ENCODE measurements at places on chromosomes 7 and 10.

- DNase-seq: no peak
Observed at GRCh38 chr7:40842641-40843040, 707.8 kb downstream of the SUGCT start.

- no peak for DNase-seq
Observed at GRCh38 chr10:100579261-100580090, 43.7 kb downstream of the HIF1AN start.

DNA sequence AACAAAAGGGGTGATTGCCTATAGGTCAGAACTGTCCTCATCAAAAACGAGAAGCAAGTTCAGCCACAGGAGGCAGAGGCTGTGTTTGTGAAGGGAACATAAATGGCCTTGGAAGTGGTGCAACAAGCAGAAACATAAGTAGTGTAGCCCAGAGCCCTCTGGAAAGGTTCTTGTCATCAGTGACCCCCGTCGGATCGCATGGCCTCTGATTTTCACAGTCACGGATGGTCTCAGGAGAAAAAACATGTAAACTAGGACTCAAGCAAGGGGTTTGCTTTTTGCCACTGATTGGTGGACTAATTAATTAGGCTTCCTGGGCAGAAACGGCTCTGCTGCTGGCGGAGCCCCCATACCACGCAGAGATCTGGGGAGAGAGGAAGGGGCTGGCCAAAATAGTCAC, 496.5 kb upstream of the MKI67 start:
- no peak for DNase-seq

GRCh38 chr10:10831085-10831484, 186.6 kb upstream of the CELF2 start:
- DNase-seq: no peak

GRCh38 chr7:158588085-158588877, 658 bp upstream of the PTPRN2 start:
- no peak for DNase-seq

GRCh38 chr10:126425489-126426065, 37.3 kb upstream of the ADAM12 start:
- DNase-seq: no peak

DNA sequence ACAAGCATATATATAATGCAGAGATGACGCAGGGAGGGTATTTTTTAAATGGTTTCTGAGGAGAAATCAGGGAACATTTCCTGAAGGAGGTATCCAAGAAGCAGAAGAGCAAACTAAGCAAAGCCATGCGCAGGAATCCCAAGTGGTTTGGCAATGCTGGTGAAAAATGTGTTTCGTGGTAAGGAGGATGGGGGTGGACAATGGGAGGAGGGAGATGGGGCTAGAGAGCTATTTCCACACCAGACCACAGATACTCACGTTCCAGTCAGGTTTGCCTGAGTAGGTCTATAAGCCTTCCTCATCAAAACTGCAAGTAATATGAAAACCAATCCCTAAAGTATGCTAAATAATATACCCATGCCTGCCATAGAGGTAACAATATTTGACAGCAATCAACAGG, 223.7 kb upstream of the MKLN1 start:
- no peak for DNase-seq

- no peak for DNase-seq
Observed at GRCh38 chr7:137986252-137987017, 15.5 kb downstream of the CREB3L2 start.

DNA sequence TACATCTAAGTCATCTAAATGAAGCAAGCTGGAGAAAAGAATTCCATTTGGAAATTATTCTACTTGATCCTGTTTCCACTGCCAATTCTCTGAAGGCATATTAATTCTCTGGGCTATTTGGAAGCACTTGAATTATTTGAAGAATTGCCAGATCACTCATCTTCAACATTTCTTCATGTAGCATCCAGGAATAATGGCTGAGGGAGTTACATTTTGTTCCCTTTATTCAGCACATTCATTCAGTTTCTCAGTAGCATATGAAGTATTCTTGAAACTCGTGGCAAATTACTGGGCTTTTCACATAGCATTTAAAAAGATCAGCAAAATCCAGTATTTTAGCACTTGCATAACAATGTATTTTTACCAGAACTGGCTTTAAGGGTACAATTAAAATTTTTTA, 127.1 kb upstream of the VIPR2 start:
- no peak for DNase-seq

GRCh38 chr7:128827248-128827958, 2.8 kb upstream of the FLNC start:
- DNase-seq: no peak

- no peak for DNase-seq
Observed at GRCh38 chr10:4653160-4653559, 172.8 kb upstream of the AKR1E2 start.

Data from SK-N-MC (cell line).